ENCODE measurements at places on chromosomes 16 and 17. TPM values are rescaled to one million over a fixed set of nuclear protein-coding genes. Genes with fewer than 3 reads are reported as not detected.

Gene KCTD2
- 23.3 TPM for total RNA-seq

Gene KRT32
- 0.42 TPM for total RNA-seq

Gene CNTNAP1
- total RNA-seq = 6.4 TPM

Gene IL21R
- total RNA-seq = 1.2 TPM

Gene CMTM1
- 5.2 TPM for total RNA-seq

Gene INPP5K
- 25.6 TPM for total RNA-seq

Gene ETV4
- total RNA-seq = 51.5 TPM

Gene GOSR2
- total RNA-seq = 52.9 TPM

Gene CLEC18A
- total RNA-seq = 1.0 TPM

Gene WNT9B
- total RNA-seq = not detected

DNA sequence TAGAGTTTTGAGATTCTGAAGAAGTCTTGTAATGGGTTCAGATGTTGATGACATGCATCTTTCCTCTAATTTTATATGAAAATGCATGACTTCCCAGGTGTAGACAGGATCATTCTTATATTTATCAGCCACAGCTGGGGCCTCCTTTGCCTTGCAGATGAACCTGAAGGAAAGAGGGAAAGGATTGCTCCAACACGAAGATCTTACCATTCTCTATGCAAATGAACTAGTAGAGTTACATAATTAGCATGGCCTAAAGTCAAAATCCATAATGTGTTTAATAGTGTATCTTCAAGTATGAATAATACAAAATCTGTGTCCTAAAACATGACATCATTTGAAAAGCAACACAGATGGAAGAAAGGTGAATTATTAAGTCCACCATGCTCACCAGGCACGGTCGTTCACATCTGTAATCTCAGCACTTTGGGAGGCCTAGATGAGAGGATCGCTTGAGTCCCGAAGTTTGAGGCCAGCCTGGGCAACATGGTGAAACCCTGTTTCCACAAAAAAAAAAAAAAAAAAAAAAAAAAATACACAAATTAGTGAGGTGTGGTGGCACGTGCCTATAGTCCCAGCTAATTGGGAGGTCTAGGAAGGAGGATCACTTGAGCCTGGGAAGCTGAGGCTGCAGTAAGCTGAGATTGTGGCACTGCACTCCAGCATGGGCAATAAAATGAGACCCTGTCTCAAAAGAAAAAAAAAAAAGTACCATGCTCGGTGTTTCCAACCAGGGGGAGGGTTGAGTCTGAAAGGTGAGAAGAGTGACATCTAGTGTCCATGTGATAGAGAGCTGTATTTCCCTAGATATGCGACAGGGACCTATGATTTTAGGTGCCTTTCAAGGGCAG lies 6.3 kb downstream of the VWA3A start:
- no peaks in the 10 kb centered on the region for H3K27me3 ChIP-seq
- no peaks in the 10 kb centered on the region for H3K36me3 ChIP-seq
- H3K27ac ChIP-seq = no peak overlapping the region

DNA sequence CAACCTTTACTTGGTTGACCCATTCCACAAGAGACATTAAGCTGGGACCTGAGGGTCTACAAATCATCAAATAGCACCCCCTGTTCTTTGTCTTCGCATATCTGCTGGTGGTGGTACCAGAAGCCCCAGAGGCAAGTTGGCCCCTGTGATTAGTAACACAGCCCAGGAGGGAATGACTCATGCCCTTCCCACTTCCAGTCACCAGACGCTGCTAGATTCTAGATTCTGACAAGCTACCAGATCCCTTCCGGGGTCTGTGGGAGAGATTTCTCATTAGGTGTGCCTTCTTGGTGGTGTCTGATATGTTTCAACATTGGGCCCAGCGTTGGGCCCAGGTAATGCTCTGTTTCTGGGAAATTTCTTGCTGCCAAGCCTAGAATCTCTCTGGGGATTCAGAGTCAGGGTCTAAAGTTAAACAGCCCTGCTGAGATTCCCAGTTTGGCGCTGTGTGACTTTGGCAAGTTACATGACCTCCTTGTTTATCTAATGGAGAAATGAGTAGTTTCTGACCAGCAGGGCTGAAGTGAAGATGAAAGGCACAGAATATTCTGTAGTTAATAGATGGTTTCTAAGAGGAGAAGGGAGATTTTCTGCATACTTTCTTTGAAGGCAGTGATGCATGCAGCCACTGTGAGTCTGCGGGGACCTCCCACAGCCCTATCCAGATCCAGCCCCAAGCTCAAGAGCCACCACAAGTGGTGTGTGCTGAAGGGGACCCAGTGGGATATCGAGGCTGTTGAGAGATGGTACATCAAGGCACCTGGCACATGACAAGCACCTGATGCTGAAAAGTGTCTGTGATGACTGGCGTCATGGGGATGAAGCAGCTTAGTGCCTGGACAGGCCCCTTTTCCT lies 3.9 kb downstream of the TRPV2 start:
- no peaks in the 10 kb centered on the region for H3K36me3 ChIP-seq
- peak overlapping the region; percentile 81 for H3K27ac ChIP-seq
- H3K27me3 ChIP-seq = no peaks in the 10 kb centered on the region
- peaks cover 40% of the 10 kb centered on the region for H3K4me1 ChIP-seq

- H3K4me3 ChIP-seq = peak overlapping the region; percentile 71
- H3K27ac ChIP-seq = no peak overlapping the region
- DNase-seq = no peak
- H3K36me3 ChIP-seq = no peaks in the 10 kb centered on the region
- peaks cover 35% of the 10 kb centered on the region for H3K27me3 ChIP-seq
These were observed 913 bp upstream of the NOG start for GRCh38 chr17:56592487-56593085.

DNA sequence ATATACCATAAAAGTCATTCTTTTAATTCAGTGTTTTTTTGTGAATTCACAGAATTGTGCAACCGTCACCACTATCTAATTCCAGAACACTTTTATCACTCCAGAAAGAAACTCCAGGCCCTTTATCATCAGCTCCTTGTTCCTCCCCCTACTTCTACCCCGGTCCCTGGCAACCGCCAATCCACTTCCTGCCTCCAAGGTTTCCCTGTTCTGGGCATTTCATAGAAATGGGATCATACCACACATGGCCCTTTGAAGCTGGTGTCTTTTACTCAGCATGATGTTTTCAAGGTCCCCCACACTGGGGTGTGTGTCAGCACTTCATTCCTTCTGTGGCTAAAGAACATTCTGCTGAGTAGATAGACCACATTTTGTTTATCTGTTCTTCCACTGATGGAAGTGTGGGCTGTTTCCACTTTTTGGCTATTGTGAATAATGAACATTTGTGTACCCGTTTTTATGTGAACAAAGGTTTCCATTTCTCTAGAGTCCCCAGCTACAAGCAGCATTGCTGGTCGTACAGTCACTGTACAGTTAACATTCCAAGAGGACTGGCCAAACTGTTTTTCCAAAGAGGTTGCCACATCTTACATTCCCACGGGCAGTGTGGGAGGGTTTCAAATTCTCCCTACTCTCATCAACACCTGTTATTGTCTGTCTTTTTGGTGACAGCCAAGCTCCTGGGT lies 75.8 kb upstream of the ZNF469 start:
- no peaks in the 10 kb centered on the region for H3K27me3 ChIP-seq
- no peak overlapping the region for H3K27ac ChIP-seq
- H3K4me1 ChIP-seq = peaks cover 30% of the 10 kb centered on the region
- no peak for DNase-seq

GRCh38 chr17:20702692-20703091 lies 123.2 kb downstream of the CDRT15L2 start:
- no peak overlapping the region for H3K4me3 ChIP-seq
- H3K27me3 ChIP-seq = no peaks in the 10 kb centered on the region
- H3K36me3 ChIP-seq = no peaks in the 10 kb centered on the region

- H3K4me3 ChIP-seq = no peak overlapping the region
- no peak for DNase-seq
- H3K36me3 ChIP-seq = no peaks in the 10 kb centered on the region
- no peak overlapping the region for H3K27ac ChIP-seq
- no peaks in the 10 kb centered on the region for H3K27me3 ChIP-seq
These were observed 31.4 kb upstream of the ADCY7 start for GRCh38 chr16:50234771-50235556.

DNA sequence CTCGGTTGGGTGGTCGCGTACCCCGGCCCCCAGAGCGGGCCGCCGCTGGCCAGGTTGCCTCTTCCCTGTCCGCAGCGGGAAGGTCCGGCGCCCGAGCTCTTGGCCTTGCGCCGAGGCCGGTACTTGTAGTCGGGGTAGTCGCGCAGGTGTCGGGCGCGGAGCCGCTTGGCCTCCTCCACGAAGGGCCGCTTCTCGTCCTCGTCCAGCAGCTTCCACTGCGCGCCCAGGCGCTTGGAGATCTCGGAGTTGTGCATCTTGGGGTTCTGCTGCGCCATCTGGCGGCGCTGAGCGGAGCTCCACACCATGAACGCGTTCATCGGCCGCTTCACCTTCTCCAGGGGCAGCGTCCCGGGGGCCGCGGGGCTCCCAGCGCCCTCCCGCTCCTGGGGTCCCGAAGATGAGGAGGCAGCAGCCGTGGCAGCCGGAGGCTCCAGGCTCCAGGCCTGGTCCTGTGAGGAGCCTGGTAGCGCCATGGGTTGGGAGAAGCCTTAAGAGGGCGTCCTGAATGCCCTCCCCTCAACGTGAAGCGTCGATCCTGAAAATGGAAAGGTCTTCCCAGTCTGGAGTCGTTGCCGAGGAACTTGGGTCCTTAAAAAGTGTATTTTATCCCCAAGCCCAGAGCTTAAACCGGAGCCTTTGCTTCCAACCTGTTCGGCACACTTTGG lies 558 bp downstream of the SOX15 start:
- H3K27me3 ChIP-seq = no peaks in the 10 kb centered on the region
- no peak overlapping the region for H3K4me3 ChIP-seq
- no peak overlapping the region for H3K27ac ChIP-seq
- peaks cover 2% of the 10 kb centered on the region for H3K4me1 ChIP-seq

DNA sequence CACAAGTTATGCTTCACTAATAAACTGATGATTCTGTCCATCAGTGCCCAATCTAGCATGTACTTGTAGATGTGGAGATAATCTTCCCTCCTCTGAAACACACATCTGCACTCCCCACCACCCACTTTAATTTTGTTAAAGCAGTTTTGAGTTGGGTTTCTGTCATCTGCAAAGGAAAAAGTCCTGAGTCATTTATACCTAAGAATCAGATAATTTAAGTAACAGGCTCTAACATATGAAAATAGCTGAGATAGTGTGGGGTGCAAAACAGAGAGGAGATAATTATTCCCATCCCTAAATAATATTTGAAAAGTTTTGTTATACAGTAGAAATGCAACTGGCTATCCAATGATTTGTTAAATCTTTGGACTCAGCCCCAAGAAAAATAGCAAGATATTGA lies 67.7 kb upstream of the ALOX12 start:
- no peaks in the 10 kb centered on the region for H3K27me3 ChIP-seq
- no peak for DNase-seq
- H3K36me3 ChIP-seq = no peaks in the 10 kb centered on the region
- no peaks in the 10 kb centered on the region for H3K4me1 ChIP-seq
- no peak overlapping the region for H3K4me3 ChIP-seq

GRCh38 chr17:45063198-45063597 lies 2.1 kb downstream of the NMT1 start:
- no peak overlapping the region for H3K4me3 ChIP-seq
- DNase-seq = no peak
- peaks cover 19% of the 10 kb centered on the region for H3K4me1 ChIP-seq
- no peak overlapping the region for H3K27ac ChIP-seq
- H3K27me3 ChIP-seq = no peaks in the 10 kb centered on the region

DNA sequence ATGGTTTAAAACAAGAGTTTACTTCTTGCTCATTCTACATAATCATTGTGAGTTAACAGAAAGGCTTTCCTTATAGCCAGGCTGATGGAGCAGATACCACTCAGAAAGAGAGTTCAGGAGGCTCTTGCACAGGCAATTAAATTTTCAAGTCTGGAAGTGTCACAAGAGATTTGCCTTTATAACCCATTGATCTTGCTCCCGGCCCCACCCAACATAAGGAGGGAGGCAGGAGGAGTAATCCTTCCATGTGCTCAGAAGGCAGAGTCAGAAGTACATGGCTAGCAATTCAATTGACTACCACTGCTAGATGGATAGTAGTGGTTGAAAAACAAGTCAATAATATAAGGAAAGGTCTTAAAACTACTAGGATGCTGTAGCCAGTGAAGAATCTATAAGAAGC lies 346.3 kb upstream of the CDH11 start:
- no peak overlapping the region for H3K4me3 ChIP-seq
- H3K36me3 ChIP-seq = no peaks in the 10 kb centered on the region
- H3K27ac ChIP-seq = no peak overlapping the region
- H3K27me3 ChIP-seq = no peaks in the 10 kb centered on the region

GRCh38 chr16:82055728-82056549 lies 20.9 kb downstream of the HSD17B2 start:
- no peak for DNase-seq
- no peaks in the 10 kb centered on the region for H3K4me1 ChIP-seq
- no peak overlapping the region for H3K27ac ChIP-seq

- DNase-seq = peak; percentile 41
- peaks cover 17% of the 10 kb centered on the region for H3K27me3 ChIP-seq
- no peak overlapping the region for H3K27ac ChIP-seq
- no peaks in the 10 kb centered on the region for H3K36me3 ChIP-seq
- no peaks in the 10 kb centered on the region for H3K4me1 ChIP-seq
These were observed 90.7 kb upstream of the SMIM36 start for GRCh38 chr17:55601874-55602364.

DNA sequence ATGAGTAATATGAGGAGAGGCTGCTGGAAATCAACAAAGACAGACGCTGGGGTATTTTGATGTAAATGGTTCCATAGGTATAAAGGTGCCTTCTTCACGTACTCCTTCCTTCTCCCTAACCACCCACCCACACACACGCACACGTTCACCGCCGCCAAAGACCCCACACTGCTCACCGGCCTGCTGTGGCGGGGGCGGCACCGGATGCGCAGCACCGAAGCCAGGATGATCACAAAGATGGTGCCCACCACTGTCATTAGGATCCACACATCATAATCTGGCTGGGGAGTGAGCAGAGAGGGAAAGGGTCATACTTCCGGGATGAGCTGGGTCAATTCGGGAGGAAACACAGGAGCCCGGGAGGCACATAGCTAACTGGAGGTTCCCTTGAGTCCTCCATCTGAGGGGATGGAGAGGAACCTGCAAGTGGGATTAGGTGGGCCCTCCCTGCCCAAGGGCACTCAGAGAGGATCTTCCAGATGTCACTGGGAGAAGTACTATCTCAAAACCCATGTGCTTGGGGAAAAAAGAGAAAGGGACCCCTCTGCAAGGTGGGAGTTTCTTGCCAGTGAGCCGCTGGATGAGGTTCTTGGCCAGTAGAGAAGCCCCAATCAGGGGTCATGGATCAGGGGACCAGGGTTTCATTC lies 10.5 kb upstream of the SUPT4H1 start:
- no peaks in the 10 kb centered on the region for H3K27me3 ChIP-seq
- H3K27ac ChIP-seq = no peak overlapping the region
- DNase-seq = no peak
